ENCODE measurements at places on chromosomes 2 and 18.

GRCh38 chr2:232389327-232389726 is 10.8 kb downstream of the ALPP start:
- DNase-seq = peak; percentile 51

GRCh38 chr18:49612515-49613033 is 50.7 kb downstream of the LIPG start:
- no peak for DNase-seq

GRCh38 chr2:152542995-152543481 is 174.2 kb downstream of the PRPF40A start:
- peak; percentile 85 for DNase-seq

- no peak for DNase-seq
Observed at GRCh38 chr2:207883002-207883780, 113.5 kb upstream of the FZD5 start.

DNA sequence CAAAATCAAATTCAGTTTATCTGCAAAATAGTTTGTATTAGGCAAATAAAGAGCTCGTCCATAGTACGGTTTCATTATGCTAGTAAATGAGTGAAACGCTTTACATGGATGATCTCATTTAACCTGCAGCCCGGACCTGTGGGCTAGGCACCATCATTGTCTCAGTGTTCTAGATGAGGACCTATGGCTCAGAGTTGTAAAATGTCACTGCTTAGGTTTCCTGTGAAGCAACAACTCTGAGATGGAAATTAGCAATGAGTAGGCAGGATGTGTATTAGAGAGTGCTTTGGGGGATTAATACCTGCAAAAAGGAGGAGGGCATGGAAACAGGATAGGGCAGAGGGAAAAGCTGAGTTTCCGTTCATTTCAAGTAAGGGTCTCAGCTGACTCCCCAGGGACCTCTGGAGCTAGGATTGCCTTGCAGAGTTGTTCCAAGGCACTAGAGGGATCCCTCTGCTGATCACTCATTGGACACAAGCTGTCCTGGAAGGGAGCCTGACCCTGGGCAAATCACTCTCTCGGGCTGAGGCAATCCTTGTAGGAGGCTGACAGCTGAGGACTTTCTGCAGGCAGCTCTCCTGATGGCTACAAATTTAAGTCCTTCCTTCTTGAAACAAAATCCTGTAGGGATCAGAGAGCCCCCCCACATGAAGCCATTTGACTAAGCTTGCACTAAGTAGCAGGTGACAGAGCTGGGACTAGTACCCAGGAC is 58.8 kb upstream of the SIX2 start:
- DNase-seq = no peak

DNA sequence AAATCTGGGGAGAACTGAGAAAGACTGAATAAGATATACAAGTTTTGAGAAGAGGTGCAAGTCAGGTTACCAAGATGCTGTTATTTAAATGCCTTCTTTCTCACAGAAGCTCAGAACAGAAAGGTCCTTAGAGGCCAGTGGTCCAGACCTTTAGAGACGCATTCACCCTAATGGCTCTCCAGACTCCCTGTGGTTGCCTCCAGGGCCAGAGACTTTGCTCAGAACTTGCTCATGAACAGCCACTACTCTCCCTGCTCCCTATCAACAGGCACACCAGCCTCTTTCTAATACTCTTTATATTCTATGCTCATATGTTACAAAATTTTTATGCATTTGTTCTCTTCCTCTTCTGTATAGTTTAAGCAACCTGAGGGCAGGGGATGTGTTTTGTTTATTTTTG is 349.0 kb upstream of the TNP1 start:
- DNase-seq = no peak

DNA sequence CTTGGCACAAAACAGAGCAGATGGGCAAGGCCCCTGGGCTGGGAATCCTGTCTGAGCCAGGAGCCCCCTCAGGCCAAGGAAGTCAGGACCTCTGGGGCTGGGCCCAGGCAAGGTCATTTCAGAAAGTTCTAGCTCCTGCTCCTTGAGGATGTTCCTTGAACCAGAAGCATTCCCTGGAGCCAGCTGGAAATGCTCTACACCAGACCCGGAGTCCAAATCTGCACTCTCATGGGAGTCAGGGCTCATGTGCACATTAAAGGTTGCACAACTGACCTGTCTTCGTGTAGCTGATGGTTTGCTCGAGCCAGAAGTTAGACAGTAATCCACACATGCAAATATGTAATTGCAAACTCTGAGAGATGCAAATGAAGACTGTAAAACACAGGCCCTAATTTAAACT is 18.0 kb downstream of the PARD6G start:
- DNase-seq = no peak

GRCh38 chr2:86492048-86492453 is 50.9 kb downstream of the KDM3A start:
- no peak for DNase-seq

DNA sequence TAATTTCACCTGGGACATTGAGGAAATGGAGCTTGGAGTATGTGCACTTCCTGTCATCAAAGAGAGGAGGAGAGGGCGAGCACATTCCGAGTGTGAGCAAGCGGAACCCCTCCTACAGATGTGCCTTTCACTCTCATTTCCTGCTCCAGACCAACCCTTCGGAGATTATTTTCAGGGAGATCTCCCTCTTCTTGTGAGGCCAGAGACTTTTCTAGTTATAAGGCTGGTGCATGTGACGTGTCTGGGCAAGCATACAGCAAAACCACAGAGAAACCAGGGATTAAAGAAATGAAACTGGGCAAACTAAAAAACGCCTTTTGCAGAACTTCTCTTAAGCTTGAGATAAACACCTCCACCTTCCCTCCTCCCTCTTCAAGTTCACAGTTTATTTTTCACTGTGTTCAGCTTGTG is 409.2 kb upstream of the TCF4 start:
- DNase-seq = peak; percentile 6
